Esophagus mucosa (tissue), 1 donor: ENCODE measurements at places on chromosomes 5 and 9. TPM values are rescaled to one million over a fixed set of nuclear protein-coding genes. Genes with fewer than 3 reads are reported as not detected.

DNA sequence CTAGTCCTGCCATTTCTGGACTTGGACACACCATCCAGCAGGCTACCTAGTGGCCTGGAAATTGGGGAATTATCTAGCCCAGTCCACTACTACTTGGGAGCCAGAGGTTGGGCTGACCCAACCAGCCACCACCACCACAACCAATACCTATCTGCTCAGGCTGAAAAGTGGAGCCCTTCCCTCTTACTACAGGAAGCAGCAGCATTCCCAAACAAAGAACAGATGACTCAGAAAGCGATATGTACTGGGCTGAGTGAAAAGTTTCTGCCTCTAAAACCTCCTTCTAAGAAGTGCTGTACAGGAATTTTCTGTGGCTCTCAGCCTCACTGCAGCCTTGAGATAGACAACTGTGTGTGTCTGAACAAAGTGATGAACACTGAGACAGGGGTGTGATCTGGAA is 279.4 kb downstream of the CDH10 start:
- no peak for ATAC-seq

- ATAC-seq: no peak
These were observed 3.6 kb upstream of the RORB start for GRCh38 chr9:74493512-74493911.

GRCh38 chr5:66138637-66139317 is 5.3 kb upstream of the SREK1 start:
- no peak for ATAC-seq

GRCh38 chr9:72948575-72949243 is 4.1 kb downstream of the ALDH1A1 start:
- ATAC-seq: no peak

DNAI1 gene
- total RNA-seq: not detected

AMACR gene
- 13.5 TPM for total RNA-seq

GRCh38 chr5:67770431-67771025 is 445.0 kb upstream of the PIK3R1 start:
- ATAC-seq: no peak

IFNE gene
- total RNA-seq: 5.6 TPM

KIF12 gene
- total RNA-seq: 0.56 TPM

- ATAC-seq: no peak
These were observed 61.0 kb upstream of the PRDM9 start for GRCh38 chr5:23446424-23446823.

DNA sequence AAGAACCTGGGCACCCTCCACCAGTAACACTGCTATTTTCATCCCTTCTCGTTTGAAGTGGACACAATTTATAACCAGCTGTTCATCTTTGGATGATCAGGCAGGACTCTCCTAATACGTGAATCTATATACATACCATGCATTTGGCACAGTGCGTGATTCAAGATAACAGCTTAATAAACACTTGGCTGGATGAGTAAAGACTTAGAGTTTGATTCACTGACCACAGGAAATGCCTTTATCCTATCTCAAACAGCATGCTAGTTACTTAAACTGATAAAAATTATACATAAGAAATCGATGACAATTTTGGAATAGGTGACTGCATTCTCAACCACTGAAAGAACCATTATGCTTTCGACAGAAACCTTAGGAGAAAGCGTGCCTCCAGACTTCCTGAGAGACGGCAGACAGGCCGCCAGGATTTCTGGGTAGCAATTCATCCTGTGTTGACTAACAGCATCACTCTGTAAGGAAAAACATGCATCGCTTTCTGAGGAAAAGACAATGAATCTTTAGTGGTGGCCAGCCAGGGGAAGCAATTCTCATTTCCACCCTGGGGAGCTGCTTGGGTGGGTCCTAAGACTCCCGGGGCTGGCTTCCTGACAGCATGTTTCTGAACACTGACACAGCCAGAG is 9.7 kb downstream of the MRPL36 start:
- ATAC-seq: no peak

DDX4 gene
- not detected for total RNA-seq

PCSK5 gene
- 13.6 TPM for total RNA-seq

- ATAC-seq: peak; percentile 39
These were observed 140.8 kb downstream of the TSSK1B start for GRCh38 chr5:113293975-113294310.

CHMP5 gene
- 46.6 TPM for total RNA-seq
